Activated naive CD8-positive, alpha-beta T cell treated with anti-CD3 and anti-CD28 coated beads for 36 hours (primary cell): ENCODE measurements at places on chromosomes 13 and 19. TPM values are rescaled to one million over a fixed set of nuclear protein-coding genes. Genes with fewer than 3 reads are reported as not detected.

- DNase-seq, result no peak
Observed at GRCh38 chr13:110103534-110103933, 203.4 kb downstream of the COL4A1 start.

Gene TPP2
- total RNA-seq, result 84.0 TPM

Gene LILRA1
- not detected for total RNA-seq

DNA sequence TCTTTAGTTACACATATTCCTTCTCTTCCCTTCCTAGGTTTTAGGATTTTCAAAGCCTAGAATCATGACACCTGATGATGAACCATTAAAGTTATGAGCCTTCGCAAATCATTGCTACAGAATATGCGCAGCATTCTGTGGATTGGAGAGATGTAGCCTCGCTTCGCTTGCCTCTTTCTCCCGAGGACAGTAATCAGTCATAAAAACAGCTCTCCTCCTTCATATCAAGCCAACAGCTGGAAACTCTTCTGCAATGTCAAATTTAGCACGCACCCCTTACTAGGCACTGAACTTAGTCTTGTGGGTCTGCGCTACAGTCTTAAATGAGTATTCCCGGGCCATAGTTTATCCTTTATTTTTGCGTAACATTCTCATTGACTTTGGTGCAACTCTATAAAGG, 79.6 kb downstream of the DACH1 start:
- DNase-seq, result no peak

DNA sequence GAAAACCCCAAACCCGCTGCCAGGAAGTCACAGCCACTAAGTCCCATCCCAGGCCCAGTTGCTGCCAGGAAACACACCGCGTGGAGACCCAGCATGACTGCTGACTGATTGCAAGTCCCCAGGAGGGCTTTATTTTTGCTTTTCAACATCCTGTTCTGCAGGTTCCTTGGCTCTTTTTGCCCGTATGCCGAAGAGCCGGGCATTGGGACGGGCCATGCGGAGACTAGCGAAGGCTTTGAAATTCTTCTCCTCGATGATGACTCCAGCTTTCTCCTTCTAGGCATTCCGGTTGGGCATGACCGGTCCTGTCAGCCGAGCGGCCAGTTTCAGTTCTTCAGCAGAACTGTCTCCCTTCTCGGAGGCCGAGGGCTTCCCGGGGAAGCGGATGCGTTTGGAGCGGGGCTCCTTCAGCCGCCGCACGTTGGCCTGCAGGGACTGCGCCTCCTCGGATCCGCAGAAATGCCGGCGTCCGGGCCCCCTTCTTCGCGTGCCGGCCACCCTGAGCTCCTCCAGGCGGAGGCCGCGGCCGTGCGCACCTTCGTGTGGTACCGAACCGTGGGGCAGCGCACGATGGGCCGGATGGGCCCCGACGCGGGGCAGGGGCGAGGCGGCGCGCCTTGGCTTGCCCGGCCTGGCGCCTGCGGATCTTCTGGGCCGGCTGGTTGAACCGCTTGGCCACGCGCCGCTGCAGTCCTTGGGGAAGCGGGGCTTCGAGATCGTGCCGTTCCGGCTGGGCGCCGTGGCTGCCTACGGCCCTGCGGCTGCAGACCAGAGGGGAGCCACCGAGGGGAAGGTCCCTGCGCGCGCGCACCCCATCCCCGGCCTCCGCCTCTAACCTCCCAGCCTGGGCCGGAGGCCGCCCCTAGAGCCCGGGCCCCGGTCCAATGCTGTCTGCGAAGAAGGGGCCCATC, 15.2 kb downstream of the ZSCAN5C start:
- DNase-seq, result peak; percentile 5

DNA sequence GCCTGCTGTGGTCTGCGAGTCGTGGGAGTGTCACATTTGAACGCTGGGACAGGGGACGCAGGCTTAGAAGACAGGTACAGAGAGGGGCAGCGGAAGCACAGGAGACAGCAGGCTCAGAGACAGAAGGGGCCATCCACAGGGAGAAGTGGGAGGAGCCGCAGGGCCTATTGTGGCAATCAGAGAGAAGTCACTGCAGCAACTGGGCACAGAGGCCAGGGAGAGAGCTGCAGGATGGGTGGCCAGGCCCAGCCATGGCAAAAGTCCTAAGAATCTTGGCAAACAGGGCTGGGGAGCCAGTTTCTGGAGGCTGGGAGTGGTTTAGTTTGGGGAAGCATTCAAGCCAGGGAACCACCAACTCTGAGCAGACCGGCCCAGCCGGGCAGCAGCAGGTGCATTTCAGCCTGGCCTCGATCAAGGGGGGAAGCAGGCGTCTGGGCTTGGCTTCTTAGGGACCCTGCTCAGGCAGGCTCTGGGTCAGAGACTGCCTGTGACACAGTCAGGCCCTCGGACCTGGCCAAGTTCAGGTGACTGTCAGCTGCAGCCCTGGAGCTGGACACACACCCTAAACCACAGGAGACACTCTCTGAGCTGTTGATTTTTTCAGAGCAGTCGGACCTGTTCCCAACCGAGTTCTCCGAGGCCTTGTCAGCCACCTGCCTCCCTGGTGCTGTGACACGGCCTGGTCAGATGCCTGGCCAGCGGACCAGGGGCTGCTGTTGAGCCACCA, 11.8 kb downstream of the SH3GL1 start:
- DNase-seq, result no peak

Gene ZNF345
- total RNA-seq, result 3.6 TPM

Gene CKAP2
- total RNA-seq, result 56.1 TPM

DNA sequence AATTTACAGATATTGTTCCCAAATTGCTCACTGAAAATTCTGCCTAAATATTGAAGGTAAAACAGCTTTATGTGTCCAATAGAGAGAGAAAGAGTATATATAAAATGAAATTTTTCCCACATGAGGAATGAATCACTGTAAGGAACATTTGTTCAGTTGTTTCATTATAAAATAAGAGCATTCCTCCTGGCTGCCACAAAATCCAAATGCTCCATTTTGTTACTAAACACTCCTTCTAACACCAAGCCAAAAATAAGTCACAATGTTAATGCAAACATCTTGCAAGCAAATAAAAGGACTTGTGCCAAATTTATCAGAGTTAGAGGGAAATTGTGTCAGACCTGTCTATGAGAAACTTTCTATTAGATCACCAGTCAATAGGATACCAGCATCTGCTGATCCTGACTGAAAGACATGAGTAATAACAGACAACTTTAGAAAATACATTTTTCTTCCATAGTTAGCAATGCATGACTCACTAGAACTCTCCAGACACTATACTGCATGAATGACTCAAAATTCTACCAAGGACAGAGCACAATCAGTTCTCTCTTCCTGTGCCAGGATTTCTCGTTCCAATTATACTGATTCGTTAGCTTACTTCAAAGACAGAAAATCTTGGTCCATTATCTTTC, 83.5 kb upstream of the FNDC3A start:
- DNase-seq, result no peak

Gene JAK3
- 91.1 TPM for total RNA-seq

Gene GNA15
- total RNA-seq, result 7.5 TPM

Gene PPM1N
- total RNA-seq, result 1.9 TPM

Gene ZNF728
- total RNA-seq, result not detected

- no peak for DNase-seq
Observed at GRCh38 chr13:46490129-46490528, 62.8 kb upstream of the LRCH1 start.

Gene TEKTIP1
- total RNA-seq, result 2.2 TPM

Gene SIGLEC9
- 1.3 TPM for total RNA-seq

Gene S1PR5
- not detected for total RNA-seq

Gene FUT2
- total RNA-seq, result not detected

DNA sequence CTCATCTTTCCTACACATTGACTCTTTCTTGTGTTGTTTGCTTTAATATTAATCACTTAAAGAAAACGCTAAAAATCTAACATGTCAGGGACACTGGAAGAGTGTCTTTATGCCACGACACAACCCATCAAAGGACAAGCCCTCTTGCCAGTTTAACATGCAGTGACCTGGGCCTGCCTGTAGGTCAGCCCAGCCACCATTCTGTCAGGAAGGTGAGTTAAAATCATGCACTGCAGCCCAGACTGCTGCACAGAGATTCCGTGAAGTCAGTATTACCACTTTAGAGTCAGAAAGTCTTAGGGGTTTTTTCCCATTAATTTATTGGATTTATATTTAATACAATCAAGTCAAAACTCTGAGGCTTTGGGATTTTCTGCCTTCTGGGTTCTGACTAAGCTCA, 58.0 kb downstream of the TNFRSF19 start:
- no peak for DNase-seq

GRCh38 chr13:97185291-97185690, 36.8 kb upstream of the MBNL2 start:
- DNase-seq, result no peak

- no peak for DNase-seq
Observed at GRCh38 chr13:43269037-43269481, 245.7 kb downstream of the DNAJC15 start.

DNA sequence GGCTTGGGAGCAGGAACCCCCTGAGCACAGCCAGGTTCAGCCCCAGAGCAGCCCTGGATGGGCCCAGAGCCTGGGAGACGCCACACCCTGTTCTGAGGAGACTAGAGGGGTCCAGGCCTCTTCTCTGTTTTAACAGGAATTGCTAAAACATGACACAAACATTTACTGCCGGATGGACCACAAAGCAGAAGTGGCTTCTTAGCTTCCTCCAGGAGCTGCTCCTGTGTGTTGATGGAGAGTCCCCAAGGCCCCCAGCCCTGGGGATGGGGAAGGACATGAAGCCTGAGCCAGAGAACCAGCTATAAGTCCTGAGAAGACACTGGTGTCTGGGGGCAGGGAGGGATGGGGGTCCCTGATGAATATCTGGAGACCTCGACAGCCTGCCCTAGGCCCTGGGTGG, 14.6 kb downstream of the CEACAM3 start:
- DNase-seq, result no peak

- no peak for DNase-seq
Observed at GRCh38 chr19:33879818-33880575, 83.3 kb downstream of the KCTD15 start.

DNA sequence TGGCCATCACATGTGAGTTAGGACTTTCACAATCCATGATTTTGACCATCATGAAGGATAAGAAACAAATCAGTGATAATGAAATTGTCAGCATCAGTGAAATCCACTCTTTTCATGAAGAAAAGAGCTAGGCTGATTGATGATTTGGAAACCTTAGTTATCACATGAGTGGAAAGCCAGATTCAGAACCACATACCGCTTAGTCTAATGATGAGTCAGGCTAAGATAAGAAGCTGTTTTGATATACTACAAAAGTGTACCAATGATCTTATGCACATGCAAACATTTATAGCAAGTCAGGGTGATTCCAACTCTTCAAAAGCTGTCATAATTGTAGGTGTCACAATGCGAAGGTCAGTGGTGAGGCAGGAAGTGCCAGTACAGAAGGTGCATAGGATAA, 519.3 kb downstream of the GPC6 start:
- no peak for DNase-seq

Gene KIR3DL2
- not detected for total RNA-seq

Gene CBY2
- total RNA-seq, result not detected

DNA sequence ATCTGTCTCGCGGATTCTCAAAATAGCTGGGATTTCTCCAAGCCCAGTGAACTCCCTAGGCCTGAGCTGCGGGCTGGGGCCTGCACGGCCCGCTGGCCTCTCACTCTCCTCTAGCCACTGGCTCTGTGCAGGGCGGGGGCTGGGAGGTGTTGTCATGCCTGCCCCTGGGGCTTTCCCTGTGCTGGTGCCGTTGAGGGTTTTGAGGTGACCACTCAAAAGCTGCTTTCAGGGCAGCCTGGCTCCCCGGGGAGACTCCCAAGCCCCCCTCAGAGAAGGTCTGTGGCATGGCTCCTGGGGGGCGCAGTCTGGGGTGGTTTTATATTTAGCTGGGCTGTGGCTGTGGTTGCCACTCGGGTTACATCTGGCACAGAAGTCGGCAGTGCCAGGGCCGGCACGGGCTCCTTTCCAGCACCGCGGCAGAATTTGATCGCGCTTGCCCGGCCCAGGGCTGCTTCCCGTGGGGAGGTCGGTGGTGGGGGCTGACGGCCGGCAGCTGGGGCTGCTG, 10.0 kb downstream of the NDUFB7 start:
- no peak for DNase-seq

- peak; percentile 72 for DNase-seq
Observed at GRCh38 chr19:12838182-12838885, at the start of gene MAST1. Gene MAST1 (plus strand): TSS chr19:12838515. CDS start chr19:12838573, 58 bp downstream.

Gene ATP1A3
- 4.3 TPM for total RNA-seq

Gene MED25
- total RNA-seq, result 44.8 TPM

GRCh38 chr19:17402982-17403855, 2.2 kb downstream of the BST2 start:
- DNase-seq, result peak; percentile 41
